ENCODE measurements at places on chromosomes 6 and 20. TPM values are rescaled to one million over a fixed set of nuclear protein-coding genes. Genes with fewer than 3 reads are reported as not detected.

Gene ANKRD6
- polyA plus RNA-seq = 35.5 TPM

Gene RNF182
- 5.4 TPM for polyA plus RNA-seq

Gene HTR1E
- 0.51 TPM for polyA plus RNA-seq

Gene GPX5
- 0.05 TPM for polyA plus RNA-seq

Gene ANGPT4
- polyA plus RNA-seq = not detected

Gene CCN2
- 103 TPM for polyA plus RNA-seq

Gene CUTA
- 183 TPM for polyA plus RNA-seq

Gene SLC23A2
- 23.6 TPM for polyA plus RNA-seq

Gene FANCE
- polyA plus RNA-seq = 12.4 TPM

Gene METTL24
- polyA plus RNA-seq = 2.2 TPM

Gene MICAL1
- 56.3 TPM for polyA plus RNA-seq

Gene CTCFL
- polyA plus RNA-seq = 0.35 TPM

Gene BMP5
- polyA plus RNA-seq = 65.3 TPM

Gene HDAC2
- polyA plus RNA-seq = 222 TPM

Gene NR2E1
- not detected for polyA plus RNA-seq

Gene PSMB9
- 15.4 TPM for polyA plus RNA-seq

DNA sequence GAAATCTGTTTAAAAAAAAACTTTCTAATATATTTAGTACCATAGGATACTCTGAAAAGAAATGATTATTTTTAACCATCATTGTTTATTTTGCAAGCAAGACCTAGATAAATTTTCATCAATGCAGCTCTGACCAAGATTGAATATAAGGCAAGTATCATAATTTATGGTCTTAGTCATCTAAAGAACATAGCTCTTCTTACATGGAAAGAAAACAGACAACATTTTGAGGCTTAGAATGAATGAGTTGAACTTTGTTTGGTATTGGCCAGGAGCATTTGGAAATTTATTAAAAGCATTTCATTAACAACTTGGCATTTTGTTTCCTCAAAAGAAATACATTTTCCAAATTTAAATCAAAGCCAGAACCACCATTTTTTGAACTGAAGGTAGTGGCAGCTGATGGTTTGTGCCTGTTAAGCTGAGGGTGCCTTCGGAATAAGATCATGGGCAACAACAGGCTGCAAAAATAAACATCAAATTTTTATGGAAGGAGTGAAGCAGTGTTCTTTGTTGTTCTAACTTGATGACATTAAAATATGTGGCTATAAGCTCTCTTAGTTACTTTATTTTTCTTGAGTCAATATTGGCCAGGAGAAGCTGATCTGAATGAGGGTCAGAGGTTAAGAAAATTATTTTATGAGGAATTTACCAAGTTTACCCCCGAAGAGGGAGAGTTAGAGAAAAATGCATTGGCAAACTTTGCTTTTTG lies 6.7 kb upstream of the ATXN1 start:
- no peak for DNase-seq

- DNase-seq = no peak
Observed at GRCh38 chr20:19767070-19767469, 9.0 kb downstream of the RIN2 start.

DNA sequence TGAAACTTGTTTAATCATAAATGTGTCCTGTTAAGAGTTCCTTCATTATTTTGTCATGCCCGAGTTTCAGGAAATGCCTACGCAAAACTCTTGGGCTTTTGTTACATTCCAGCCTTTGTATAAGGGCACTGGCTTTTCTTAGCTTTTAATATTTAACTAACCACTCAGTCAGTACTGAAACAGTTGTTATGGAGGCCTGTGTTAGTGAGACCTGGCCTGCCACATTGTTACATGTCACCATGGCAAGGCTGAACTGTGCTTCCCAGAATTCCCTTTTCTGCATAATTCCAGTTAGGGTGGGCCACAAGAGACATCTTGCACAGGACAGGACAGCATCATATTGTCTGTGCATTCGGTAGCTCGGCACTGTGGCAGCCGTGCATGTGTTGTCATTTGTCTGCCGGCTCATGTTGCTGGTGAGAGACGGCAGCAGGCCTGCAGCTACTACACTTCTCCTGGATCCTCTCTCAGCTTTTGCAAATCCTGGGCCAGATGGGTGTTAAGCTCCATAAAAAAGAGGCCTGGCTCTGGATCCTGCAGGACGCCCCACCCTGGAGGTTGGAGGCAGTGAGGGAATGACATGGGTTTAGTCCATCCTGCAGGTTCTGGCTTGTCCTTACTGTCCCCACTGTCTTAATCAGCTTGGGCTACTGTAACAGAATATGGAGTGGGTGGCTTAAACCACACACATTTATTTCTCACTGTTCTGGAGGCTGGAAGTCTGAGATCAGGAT lies 128.8 kb upstream of the DTNBP1 start:
- DNase-seq = peak; percentile 30

DNA sequence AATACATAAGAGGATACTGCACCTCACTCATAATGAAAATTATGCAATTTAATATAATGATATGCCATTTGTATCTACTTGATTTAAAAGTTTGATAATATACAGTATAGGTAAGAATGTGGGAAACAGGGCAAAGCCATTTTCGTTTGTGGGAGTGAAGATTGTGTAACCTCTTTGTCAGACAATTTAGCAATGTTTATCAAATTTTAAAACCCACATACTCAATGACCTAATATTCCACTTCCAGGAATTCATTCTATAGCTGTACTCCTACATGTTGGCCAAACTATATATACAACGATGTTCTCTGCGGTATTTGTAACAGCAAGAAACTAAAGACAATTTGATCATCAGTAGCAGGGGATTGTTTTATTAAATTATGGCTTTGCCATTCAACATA lies 17.8 kb upstream of the FKBP5 start:
- DNase-seq = no peak

GRCh38 chr6:72661411-72661810 lies 39.5 kb downstream of the KCNQ5 start:
- DNase-seq = no peak

DNA sequence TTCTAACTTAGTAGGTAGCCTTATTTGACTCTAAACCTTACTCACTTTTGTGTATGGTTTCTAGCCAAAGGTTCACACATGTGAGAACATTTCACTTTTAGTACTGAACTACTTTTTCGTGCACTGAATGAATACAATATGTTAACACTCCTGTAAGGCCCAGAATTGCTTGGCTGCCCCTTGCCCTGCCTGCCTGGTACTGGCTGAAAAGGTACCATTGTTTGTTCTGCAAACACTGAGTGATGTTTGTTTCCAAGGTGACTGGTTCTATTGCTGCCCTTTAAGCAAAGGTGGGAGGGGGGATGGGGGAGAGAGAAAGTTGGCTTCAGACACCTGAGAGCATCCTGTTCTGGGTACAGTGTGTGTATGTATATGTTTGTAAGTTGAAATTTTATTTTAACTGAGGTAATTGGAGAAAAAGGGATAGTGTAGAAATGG lies 31.2 kb downstream of the RREB1 start:
- DNase-seq = no peak

DNA sequence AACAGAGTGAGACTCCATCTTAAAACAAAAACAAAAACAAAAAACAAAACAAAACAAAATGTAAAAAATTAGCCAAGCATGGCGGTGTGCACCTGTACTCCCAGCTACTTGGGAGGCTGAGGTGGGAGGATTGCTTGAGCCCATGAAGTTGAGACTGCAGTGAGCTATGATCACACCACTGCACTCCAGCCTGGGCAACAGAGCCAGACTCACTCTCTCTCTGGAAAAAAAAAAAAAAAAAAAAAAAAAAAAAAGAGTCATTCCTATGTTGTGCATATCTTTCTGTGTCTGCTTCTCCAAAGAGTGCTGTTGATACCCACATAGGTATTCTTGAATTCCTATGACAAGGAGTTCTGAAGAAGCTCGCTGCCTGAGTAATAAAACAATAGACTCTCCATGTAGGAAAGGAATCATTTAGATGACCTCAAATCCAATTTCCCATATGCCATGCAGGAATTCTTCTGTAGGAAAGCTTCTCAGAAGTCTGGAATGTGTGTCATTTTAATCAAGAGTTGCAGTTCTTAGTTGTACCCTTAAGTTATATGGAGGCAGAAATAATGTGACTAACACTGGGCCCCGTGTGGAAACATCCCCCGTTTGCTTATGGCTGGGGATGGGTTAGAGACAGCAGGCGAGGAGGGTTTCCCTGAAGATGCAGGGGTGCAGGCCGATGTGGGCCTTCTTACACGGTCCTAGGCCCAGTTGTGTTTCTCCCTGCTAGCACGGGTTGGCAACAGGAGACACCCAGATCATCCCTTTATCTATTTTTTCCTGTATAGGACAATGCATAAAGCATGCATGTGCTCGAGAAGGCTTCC lies 79.4 kb downstream of the ZDHHC14 start:
- DNase-seq = no peak

GRCh38 chr6:26205625-26206574 lies 118.7 kb downstream of the HFE start:
- DNase-seq = peak; percentile 70

GRCh38 chr6:47250302-47250701 lies 59.4 kb downstream of the TNFRSF21 start:
- DNase-seq = no peak

DNA sequence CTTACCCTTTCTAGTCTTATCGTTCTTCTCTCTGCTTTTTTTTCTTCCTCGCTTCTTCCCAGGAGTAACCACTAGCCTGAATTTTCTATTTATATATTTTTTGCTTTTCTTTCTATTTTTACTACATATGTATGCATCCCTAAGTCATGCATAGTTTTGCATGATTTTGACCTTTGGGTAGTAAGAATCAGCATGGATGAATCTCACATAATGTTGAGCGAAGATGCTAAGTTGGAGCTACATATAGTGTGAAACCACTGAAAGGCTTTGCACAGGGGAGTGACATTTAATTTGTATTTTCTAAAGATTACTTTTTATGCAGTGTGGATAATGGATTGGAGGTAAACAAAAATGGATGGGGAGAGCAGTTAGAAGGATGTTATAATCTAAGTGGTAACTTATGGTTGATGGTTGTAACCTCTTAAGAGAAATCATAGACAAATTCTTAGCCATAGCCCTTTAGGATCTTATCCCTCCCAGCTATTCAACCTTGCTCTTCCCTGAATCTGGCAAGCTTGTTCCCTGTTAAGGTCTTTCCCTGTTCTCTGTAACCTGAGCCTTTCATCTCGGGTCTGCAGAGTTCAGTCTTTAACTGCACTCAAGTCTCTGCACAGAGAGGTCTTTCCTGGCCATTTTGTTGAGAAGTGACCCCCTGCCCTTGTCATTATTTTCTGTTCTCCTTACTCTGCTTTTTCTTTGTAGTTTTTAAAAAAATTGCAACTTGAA lies 18.0 kb downstream of the PEX7 start:
- DNase-seq = no peak

GRCh38 chr6:97437087-97437486 lies 154.1 kb upstream of the MMS22L start:
- no peak for DNase-seq

- DNase-seq = no peak
Observed at GRCh38 chr20:17138237-17138636, 88.6 kb upstream of the PCSK2 start.

GRCh38 chr20:37528446-37529213 lies 954 bp upstream of the BLCAP start:
- no peak for DNase-seq

- no peak for DNase-seq
Observed at GRCh38 chr6:162733489-162733888, 5.7 kb downstream of the PACRG start.

GRCh38 chr20:16803965-16804792 lies 56.0 kb downstream of the OTOR start:
- peak; percentile 25 for DNase-seq

DNA sequence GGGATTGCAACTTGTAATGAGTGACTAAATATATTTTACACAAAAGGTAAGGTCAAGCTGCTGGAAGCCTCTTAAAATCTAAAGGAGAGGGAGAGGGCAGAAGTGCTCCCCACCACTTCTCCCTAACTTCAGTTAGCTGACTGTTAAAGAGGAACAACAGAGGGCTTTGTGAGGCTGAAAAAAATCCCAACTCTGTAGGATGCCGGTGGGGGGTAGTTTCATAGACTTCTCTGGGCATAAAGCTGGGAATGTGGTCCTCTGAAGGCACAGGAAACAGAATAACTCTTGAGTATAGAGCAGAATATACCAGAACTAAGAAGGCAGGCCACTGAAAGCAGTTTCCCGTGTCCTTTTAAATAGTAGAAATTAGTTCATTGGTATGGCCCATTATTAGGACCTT lies 71.6 kb downstream of the KIF6 start:
- no peak for DNase-seq

Measured in right lung (tissue), 10 donors.